ENCODE measurements at places on chromosomes 5 and 9.

GRCh38 chr5:16853518-16853917 is 82.6 kb downstream of the MYO10 start:
- DNase-seq = no peak

DNA sequence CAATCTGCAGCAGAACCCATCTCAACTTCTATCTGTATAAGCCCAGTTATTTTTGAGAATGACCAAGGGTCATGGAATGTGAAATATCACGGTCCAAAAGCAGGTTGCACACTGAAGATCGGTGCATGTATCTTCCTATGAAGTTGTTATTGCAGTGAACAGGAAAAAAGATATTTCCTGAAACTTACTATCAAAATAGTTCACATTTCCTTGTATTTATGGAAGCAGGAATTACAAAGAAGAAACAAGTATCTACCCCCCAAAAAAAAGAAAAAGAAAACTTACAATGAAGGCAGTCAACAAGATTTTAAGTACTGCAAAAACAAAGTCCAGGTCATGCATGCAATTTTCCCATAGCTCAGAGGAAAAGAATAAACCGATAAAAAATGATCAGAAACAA is 70.0 kb downstream of the MPDZ start:
- DNase-seq = no peak

GRCh38 chr5:56450766-56451165 is 217.6 kb upstream of the ANKRD55 start:
- no peak for DNase-seq

GRCh38 chr5:140113180-140113698 is 670 bp upstream of the PURA start:
- no peak for DNase-seq

DNA sequence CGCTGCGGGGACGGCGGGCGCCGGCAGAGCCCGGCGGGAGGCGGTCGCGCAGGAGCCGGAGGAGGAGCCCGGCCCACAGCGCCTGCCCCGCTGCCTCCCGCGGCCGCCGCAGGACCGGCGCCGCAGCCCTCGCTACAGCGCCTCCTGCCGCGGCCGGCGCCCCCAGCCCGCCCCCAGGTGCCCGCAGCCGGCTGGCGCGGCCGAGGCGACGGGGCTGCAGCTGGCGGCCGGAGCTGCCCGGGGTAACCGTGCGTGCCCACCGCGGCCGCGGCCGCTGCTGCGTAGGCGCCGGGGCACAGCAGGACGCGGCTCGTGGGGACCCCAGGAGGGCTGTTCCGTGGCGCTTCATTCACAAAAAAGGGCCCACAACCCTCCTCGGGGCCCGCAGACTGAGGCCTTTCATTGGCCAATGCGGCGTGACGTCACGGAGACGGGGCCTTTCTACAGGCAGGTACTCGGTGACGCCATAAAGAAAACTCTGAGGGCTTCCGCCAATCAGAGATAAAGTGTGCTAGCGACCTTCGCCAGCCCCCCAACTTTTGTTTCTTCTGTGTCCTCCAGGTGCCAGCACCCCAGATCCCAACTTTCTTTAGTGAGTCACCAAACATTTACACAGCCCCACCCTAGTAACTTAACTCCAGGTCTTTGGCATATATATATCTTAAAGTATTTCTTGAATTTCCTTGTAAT is at the start of gene CDC14B:
Gene CDC14B, minus strand, starts transcription at position 353 of the 690 bp plus-strand sequence. CDS start 465 bp downstream, outside the sequence.
- peak; percentile 41 for DNase-seq

GRCh38 chr5:143938230-143938629 is 126.3 kb downstream of the HMHB1 start:
- no peak for DNase-seq

GRCh38 chr5:164394686-164395194 is 889.3 kb downstream of the MAT2B start:
- DNase-seq = no peak
